ENCODE measurements at places on chromosomes 16 and 17.

DNA sequence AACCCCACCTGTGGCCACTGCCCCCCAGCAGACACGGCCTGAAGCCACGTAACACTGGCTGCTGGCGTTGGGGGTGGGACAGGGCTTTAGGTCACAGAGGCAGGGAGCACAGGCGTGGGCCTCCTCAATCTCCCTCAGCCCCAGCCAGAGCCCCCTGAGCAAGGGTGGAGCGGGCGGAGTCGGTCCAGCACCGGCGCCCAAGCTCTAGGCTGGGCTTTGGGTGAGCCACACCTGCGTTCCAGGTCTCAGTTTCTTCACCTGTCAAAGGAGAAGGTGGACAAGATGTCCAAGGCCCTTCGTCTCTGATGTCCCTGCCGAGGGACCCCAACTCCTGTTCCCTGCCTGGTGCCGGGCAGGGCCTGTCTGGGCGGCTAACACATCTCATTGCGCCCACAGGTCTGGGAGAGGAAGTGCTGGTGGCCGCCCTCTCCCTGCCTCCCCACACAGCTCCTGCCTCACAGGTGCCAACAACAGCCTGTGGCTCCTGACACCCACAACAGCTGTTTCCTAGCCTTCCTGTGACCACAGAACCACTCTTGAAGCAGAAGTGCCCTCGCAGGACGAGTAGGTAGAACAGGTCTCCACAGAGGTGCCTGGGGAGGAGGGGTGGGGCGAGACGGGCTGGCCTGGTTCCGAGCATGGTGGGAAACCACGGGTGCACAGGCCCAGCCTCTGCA is 12.0 kb downstream of the FAM83G start:
- DNase-seq = no peak

GRCh38 chr17:80759377-80759673 is 214.7 kb downstream of the RPTOR start:
- no peak for DNase-seq

DNA sequence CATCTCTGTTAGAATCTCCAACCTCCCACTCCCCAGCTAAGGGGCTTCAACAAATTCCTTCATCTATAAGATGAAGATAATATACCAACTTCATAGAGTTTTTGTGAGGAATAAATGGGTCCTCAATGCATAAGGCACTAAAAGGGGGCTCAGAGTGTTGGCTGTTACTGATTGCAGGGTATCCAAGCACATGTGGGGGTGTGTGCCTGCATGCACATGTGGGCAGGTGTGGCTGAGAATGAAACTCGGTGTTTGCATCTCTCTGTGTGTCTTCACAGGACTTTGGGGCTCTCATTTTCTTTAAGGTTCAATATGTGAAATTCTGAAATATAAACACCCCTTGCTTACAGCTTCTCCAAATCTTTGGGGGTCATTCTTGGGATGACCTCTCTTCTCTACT is 4.1 kb upstream of the PPP1R9B start:
- no peak for DNase-seq

- DNase-seq = no peak
Observed at GRCh38 chr16:89046491-89046890, 47.2 kb upstream of the ACSF3 start.

- DNase-seq = no peak
Observed at GRCh38 chr16:10922328-10923145, 19.7 kb downstream of the DEXI start.

DNA sequence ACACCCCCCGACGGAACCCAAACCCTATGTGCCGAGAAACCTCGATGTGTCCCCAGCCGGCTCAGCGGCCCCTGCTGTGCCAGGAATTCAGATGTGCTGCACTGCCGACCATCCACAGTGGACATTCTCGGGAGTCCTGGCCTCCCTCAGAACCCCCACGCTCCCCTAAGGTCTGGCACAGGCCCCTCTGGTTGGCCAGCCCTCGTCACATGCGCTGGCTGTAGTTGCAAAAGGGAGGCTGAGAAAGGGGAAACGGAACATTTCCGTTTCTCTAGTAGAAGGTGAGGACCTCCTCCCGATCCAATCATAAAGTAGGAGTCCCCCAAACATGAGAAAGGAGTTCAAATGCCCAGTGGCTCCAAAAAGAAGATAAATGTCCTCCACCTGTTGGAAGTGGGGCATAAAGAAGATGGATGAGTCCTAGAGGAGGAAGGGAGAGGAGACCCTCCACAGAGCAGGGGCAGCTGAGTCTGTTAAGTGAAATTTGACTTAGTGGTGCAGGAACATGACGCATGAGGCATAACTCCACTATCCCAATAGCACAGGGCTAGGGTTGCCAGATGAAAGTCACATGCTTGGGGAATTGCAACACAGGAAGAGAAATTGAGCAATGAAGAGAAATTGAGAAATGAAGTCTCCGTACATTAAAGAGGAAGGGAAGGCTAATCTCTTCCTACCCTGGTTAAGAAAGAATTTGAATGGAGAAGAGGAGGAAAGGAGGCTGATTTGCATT is 49.3 kb upstream of the WSB1 start:
- no peak for DNase-seq

GRCh38 chr17:32520104-32520701 is 33.4 kb downstream of the CDK5R1 start:
- no peak for DNase-seq

DNA sequence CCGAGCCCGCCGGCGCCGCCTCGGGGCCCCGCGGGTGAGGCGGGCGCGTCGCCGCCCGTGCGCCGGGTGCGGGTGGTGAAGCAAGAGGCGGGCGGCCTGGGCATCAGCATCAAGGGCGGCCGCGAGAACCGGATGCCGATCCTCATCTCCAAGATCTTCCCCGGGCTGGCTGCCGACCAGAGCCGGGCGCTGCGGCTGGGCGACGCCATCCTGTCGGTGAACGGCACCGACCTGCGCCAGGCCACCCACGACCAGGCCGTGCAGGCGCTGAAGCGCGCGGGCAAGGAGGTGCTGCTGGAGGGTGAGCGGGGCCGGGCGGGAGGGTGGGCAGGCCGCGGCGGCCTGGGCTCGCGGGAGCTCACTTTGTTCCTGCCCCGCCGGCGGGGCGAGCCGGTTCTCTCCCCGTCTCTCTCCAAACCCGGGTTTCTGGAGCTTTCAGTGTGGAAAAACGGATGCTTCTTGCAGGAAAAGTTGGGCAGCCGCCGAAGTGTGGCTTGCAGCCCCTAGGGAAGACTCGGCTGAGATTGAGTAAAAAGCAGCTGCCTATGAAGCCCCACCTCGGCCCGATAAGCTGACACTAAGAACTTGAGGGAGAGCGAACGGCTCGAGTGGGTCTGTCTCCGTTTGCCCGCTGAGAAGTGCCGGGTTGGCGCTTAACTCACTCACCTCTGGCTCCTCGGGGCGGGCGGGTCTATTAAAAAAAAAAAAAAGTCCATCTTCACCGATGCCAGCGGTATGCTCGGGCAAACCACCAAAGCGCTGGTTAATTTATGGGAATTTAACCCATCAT is 677 bp downstream of the SNTB2 start:
- DNase-seq = peak; percentile 45

DNA sequence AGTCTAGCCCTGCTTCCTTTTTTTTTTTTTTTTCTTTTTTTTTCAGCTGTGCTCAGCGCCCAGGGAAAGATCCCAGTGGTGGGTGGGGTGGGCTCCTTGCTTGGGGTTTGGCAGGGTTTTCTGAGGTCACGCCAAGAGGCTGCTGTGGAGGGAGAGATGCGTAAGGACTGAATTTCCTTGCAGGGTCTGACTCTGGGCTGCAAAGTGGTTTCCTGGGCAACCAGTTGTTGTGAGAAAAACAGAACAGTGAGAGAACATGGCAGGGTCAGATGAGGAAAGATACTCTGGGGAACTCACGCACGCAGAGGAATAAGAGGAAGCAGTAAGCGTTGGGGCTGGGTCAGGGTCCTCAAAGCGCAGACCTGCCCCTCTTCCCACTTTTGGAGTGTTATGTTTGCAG is 119.5 kb downstream of the IRF8 start:
- no peak for DNase-seq

- DNase-seq = no peak
Observed at GRCh38 chr17:58082341-58082869, 814 bp upstream of the DYNLL2 start.

- no peak for DNase-seq
Observed at GRCh38 chr16:74888232-74888862, 96.6 kb downstream of the WDR59 start.

GRCh38 chr16:5971924-5972323 is 874.3 kb upstream of the EEF2KMT start:
- DNase-seq = no peak

GRCh38 chr16:72532906-72533410 is 361.0 kb upstream of the PMFBP1 start:
- DNase-seq = no peak

- DNase-seq = no peak
Observed at GRCh38 chr17:51997723-51998122, 160.8 kb downstream of the CA10 start.

- DNase-seq = no peak
Observed at GRCh38 chr17:17416400-17417360, 60.1 kb upstream of the MED9 start.

DNA sequence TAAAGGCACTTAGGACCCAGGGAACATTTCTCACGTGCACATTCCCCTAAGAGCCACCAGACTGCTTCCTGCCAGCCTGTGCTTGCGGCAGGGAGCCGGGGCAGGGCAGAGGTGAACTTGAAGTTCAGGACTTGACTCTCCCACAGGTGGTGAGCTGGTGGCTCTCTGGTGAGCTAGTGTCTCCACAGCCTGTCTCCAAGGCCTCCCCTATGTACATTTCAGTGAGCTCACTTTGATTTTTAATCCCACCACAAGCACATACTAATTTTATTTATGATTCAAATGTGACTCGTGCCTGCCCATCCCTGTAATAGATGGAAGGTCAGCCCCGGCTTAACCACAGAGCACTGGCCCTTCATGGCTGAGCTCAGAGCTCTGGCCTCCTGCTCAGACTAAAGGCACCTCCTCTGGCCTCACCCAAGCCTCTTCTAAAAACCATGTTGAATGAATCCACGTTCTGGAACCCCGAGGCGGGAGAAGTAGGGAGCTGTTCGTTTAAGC is 9.2 kb downstream of the SNN start:
- no peak for DNase-seq

GRCh38 chr16:29198231-29198630 is 208.3 kb downstream of the NPIPB11 start:
- DNase-seq = no peak

DNA sequence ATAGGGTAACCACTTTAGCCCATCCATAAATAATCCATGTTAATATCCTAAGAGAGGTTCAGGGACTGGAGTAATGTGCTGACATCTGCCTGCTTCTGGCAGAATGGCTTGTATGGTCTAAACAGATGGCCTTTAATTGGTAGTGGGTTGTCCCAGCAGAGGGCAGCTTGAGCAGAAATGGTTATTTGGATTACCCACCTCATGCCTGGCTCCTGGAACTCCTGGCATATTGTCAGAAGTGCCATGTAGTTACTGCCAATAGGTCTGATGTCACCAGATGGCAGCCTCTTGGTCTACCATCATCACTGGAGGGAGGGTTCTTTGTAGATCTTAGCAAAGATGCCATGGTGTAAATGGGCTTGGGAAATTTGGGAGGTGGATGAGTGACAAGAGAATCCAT is 157.5 kb upstream of the SOX9 start:
- DNase-seq = no peak

GRCh38 chr17:51434434-51435170 is 174.3 kb downstream of the UTP18 start:
- no peak for DNase-seq

- DNase-seq = no peak
Observed at GRCh38 chr17:45780921-45781320, 3.2 kb upstream of the CRHR1 start.

GRCh38 chr17:76276461-76277299 is 11.5 kb downstream of the UBALD2 start:
- DNase-seq = no peak

DNA sequence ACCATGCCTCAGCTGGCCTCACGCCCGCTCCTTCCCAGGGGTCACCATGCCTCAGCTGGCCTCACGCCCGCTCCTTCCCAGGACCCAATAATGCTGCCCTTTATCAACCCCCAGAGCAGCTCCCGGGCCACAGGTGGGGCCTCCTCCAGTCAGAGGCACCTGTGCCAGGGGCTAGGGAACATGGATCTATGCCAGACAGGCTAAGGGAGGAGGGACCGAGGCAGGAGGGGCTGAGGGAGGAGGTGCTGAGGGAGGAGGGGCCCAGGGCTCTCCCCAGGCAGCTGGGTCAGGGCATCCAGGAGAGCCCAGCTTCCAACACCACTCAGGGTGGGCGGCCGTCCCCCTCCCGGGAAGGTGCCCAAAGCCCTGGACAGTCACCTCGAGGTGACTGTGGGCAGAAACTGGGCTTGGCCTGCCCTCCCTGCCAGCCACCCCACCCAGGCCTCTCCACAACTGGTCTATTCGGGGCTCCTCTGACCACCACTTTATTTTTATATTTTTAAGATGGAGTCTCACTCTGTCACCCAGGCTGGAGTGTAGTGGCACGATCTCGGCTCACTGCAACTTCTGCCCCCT is 19.4 kb downstream of the UTS2R start:
- no peak for DNase-seq

- no peak for DNase-seq
Observed at GRCh38 chr17:76726776-76727718, at the start of gene METTL23. METTL23 (plus strand) TSS chr17:76726839; CDS start chr17:76729711, 2,872 bp downstream.

DNA sequence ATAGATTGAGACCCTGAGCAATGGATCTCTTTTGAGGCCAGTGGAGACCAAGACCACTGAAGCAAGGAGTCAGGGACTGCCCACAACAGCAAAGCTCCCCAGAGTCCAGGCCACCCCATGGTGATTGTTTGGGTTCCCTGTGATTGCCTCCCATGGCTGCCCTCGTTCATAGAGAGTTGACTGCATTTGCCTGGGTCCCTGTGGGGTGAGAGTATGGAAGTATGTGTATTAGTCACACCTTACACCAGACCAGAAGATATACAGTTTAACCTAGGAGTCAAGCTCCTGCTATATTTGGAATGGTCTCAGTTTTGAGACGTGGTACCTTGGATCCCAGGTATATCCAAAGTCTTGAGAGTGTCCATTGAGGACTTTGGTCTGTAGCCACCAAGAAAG is 20.2 kb downstream of the HLF start:
- no peak for DNase-seq

- no peak for DNase-seq
Observed at GRCh38 chr16:67384778-67385510, 8.4 kb downstream of the TPPP3 start.

GRCh38 chr16:53896722-53897121 is 192.8 kb downstream of the FTO start:
- no peak for DNase-seq

GRCh38 chr16:23690771-23691482 is 12.2 kb downstream of the PLK1 start:
- DNase-seq = no peak

DNA sequence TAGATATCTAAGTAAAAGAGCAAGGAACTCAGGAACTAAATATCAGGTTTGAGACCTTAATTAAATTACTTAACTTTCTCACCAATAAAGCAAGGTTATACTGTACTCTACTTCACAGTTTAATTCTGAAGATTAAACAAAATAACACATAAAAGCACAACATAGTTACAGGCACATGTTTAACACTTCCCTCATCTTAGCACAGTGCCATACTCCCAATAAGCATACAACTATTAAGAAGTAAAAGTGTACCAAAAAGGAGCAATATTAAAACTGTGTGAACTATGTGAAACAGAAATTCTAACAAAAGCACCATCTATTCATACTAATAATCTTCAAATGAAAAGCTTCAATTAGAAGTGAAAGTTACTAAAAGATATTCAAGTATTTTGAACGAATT is 2.2 kb downstream of the APPBP2 start:
- DNase-seq = no peak

- no peak for DNase-seq
Observed at GRCh38 chr16:78629173-78629572, 529.7 kb downstream of the WWOX start.
